ENCODE measurements at places on chromosomes 4 and X.

- no peak for DNase-seq
Observed at GRCh38 chrX:54807524-54808108, at the start of gene MAGED2. Gene MAGED2 (plus strand): TSS chrX:54807745. CDS start chrX:54809332, 1,587 bp downstream.

- DNase-seq = no peak
Observed at GRCh38 chr4:169063441-169063840, 53.4 kb upstream of the CBR4 start.

DNA sequence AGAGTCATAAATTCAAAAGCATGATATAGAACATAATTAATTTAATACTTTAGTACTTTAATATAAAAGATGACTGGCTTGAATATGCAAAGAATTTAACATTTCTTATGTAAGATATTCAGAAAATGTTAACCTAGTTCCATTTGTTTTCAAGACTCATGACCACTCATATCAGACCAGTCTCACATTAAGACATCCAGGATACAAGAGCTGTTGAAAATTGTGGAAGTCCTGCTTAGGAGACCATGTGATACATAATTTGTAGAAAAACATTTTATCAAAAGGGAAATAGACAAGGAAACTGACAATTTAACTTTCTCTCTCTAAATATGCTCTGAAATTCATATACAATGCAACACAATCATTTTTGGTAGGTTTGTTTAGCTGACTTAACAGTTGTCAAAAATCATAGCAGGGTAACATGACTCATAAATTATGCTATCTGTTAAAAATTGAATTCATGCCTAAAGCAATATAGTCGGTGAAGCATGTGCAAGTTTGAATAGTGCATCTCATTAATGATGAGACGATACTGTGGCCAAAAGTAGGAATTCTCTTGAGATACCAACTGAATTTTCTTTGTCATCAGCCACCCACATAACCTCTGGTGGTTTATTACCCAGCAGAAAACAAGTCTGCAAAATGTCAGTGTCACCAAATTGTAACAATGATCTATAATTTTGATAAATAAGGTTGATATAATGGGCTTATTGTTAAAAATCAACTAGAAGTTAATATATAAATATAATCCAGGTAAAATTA, 211.4 kb downstream of the GASK1B start:
- no peak for DNase-seq

- no peak for DNase-seq
Observed at GRCh38 chr4:113440371-113440770, 321.2 kb downstream of the CAMK2D start.

- no peak for DNase-seq
Observed at GRCh38 chr4:182235021-182235795, 8.0 kb upstream of the TENM3 start.

All from H1 (cell line).